ENCODE measurements at places on chromosomes 12 and 14.

- no peak for DNase-seq
These were observed 332.6 kb upstream of the TMPO start for GRCh38 chr12:98182821-98183220.

DNA sequence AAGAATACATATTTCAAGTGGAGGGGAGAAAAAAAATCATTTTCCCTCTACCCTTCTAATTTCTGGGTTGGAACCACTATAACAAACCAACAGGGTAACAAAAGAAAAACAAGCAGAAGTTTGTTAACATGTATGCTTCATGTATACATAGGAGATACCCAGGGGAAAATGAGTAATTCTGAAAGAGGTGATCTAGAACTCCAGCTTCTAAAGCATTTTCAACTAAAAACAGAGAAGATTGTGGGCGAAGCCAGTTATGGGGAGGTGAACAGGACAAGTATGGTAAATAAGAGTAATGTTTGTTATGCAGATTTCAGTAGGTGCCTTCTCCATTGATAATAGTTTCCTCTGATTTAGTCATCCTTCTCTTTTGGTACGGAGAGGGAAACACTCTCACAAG lies 16.7 kb downstream of the FNTB start:
- DNase-seq: no peak

GRCh38 chr12:103851127-103851526 lies 10.1 kb upstream of the NT5DC3 start:
- DNase-seq: no peak

DNA sequence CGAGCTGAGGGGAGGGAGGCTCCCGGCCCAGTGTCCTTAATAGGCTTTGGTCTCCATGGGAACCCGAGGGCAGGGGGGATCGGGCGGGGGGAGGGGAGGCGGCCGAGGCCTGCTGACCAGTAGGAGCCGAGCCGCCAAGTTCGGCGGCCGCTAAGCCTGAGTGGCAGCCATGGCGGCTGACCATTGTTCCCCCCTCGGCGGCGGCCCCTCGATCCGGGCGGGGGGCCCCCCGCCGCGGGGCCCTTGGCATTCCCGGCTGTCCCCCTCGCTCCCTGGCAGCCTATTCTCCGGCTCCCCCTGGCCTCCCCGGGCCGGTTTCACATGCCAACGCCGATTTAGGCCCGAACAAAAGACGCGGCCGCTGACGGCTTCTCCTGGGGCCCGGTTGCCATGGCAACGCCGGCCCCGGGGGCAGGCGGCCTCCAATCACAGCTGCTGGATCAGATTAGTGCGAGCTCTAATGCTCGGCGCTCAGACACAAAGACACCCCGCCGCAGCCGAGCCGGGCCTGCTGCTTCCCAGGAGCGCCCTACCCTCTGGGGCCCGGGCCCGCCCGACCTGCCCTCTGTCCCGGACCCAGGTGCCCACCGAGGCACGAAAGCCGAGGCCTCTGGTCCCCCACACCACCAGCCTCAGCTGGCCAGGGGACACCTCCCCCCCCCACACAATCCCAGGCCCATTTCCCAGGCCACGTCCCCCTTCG lies 7.3 kb downstream of the MSI1 start:
- no peak for DNase-seq

DNA sequence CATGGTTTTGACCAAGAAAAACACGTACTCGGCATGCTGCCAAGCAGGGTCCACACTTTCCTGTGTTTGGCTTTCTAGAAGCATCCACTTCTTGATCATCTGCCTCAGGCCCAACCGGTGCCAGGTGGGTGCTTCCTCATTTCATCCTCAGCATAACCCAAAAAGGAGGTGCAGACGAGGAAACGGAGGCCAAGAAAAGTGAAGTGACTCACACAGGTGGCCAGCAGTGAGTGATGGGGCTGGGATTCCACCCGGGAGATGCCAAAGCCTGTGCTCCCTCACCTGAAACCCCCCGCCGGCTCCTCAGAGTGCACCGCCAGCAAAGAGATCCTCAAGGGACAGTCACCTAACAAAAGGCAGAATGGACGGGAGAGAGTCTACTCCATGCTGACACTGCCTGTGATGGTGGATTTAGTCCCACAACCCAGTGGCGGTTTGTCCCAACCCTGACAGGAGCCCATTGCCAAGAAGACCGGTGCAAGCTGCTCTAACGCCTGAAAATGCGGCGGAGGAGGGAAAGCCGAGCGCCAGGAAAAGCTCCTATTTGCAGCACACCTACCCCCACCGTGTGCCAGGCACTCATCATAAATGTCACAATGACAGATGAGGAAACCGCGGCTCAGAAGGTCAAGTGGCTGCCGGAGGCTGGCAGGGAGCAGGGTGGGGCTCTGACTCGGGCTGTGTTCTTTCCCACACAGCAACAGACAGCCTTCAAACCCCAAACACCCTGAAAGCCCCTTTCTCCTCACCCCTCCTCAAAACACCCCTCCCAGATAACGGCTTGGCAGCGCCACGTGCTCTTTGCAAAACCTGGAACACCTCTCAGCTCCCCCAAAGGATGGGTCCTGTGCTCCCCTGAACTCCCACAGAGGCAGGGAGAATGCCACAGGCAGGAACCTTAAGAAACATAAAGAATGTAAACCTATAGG lies 18.8 kb downstream of the BCL11B start:
- DNase-seq: no peak

DNA sequence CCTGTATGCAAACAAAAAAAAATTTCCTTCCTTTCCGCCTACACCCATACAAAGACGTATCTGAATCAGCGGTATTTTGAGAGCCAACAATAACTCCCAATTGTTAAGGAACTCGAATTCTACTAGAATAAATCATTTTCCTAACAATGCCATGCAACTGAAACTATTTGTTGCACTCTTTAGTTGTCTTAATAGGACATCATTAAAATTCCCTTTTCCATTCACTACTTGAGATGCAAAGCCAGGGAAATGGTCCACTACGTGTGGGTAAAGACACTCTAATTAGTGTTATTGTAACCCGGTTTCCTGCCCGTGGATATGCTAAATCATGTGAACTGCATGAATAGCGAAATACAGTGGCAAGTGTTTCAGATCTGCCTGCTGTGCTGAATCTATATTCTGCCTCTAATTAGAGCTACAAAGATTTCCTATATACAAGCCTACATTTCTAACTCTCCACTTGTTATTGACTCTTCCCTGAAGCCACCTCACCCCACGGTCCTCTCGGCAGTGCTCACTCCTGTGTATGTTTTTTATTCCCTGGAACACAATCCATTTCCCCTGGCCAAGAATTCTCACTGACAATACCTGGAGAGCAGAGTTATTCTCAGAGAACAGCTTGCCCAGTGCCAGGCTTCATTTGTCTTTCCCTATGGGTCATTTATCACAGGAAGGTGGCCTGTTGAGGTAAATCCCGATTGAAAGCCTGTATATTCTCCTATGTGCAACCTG lies 168.3 kb downstream of the PAWR start:
- no peak for DNase-seq

DNA sequence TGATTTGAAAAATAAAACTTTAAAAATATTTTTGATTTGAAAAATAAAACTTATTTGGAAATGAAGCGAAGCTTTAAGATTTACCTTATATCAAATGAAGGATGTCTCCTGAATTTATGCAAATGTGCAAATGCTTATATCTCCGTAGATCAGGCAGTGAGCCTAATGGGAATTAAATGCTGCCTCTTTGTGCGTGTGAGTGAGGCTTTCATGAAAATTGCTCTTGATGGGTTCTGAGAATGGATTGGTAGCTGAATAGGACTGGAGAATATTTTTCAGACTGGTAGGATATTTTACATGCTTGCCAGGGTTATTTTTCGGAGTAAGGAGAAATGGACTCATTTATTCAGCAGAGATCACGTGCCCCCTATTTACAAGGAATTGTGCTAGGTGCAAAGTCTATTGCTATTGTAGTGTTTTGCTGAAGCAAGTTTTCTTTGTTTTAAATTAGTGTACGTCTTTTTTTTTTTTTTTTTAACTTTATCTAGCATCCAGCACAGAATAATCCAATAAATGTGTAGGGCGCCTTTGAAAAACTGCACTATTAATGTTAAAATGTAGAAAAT lies 2.4 kb downstream of the VRK1 start:
- DNase-seq: no peak

DNA sequence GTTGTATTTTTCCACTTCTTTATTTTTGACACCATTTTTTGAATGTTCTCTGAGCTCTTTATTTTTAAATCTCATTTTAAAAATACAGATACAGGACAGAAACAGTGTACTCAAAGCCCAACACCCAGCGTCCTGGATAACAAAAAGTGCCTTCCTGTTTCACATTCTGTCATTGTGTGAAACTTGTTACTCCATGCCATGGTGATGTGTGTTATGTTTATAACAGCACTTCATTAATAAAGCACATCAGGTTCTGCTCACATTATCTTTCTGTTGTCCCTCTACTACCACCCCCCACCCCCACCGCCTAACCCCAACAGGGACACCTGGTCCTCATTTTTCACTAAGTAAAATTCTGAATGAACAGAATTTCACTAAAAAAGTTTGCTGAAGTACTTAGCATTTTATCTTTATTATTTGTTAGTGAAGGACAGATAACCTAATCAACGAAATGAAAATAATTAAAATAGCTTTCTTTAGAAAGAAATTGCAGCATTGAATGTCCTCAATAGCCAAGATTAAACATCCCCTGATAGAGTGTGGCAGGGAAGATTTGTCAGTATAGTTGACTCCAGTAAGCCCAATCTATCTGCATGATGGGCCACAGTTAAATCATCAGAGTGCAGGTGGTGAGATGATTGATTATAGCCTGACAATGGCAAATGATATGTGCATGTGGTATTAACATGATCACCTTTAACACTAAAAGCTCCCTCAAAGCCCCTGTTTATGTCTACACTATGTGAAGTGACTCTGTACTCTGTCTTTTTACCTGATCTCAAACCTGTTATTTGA lies 153.9 kb downstream of the ACSS3 start:
- DNase-seq: no peak

DNA sequence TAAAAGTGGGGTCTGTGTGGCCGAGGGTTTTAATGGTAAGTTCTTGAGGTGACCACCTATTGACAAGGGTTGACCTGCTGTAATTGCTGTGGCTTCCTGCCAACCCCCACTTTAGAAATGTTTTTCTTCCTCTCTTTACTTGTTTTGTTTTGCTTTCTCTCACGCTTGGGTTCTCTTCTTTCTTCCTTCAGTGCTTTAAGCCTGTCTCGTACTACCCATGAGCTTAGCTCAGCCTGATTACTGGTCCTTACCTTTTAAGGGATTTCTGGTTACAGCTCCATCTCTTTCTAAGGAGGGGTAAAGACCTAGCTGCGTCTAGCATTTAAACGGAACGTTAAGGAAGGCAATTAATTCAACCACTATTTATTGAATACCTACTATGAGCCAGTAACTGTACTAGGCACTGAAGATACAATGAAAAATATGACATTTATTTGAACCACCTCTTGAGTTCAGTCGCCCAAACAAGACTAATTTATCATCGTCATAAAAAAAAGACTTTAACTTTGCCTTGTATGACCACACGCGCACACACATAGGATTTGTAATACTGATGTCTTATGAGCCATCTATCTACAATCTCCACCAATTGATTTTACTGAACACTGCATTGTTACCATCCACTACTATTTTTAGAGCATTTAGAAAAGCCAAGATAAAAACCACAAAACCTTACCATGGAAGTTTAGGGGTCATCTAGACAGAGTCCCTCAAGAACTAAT lies 888 bp upstream of the PPP1R12A start:
- no peak for DNase-seq

DNA sequence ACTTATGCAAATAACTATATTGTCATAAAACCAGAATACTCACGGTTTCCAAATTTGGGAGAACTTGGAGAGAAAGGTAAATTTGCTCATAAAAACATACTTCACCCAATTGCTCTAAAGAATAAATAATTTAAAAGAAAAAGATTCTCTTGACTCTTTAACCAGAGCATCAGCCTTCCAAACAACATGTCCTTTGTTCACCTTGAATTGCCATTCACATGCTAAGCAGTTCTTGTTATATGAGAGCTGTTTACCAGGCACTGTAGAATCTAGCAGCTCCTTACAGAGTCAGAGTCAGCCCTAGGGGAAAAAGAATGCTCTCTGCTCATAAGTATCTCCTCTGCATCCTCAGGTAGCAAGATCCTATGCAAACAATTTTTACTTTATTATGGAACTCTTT lies 10.2 kb downstream of the SLCO1A2 start:
- no peak for DNase-seq

DNA sequence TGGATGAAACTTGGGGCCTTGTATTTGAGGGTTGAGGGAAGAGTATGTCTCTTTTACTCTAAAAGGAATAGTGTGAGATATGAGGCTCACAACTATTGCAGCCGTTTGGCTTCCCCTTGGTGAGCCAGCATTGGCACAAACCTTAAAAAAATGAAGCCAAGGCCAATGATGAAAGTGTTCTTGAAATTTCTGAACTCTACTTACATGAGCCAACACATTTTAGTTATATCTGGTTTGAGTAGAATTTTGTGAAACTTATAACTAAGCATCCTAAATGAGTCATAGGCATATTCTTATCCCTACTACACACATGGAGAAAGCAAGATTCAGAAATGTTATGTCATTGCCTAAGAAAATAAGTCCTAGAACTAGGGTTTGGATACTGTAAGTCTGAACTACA lies 55.3 kb upstream of the ACSS3 start:
- DNase-seq: no peak

- no peak for DNase-seq
These were observed 139.0 kb downstream of the BCL11B start for GRCh38 chr14:99132821-99133635.

DNA sequence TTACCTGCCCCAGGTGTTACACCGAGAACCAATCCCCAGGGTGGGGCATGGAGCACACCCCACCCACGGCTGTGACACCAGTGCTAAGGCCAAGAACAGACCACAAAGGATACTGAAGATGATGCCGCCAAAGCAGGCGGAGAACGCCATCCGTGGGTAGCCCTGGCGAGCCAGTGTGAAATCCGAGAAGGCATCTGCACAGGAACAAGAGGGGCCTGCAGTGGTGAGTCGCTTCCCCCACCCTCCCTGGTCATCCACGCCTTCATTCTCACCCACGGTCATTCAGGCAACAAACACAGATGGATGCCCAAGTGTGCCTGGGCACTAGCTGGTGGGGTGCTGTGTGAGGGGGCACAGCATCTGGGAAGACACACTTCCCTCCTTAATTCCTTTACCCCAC lies 28.5 kb downstream of the SLC8B1 start:
- DNase-seq: no peak

GRCh38 chr14:38224338-38224737 lies 16.6 kb downstream of the SSTR1 start:
- no peak for DNase-seq

DNA sequence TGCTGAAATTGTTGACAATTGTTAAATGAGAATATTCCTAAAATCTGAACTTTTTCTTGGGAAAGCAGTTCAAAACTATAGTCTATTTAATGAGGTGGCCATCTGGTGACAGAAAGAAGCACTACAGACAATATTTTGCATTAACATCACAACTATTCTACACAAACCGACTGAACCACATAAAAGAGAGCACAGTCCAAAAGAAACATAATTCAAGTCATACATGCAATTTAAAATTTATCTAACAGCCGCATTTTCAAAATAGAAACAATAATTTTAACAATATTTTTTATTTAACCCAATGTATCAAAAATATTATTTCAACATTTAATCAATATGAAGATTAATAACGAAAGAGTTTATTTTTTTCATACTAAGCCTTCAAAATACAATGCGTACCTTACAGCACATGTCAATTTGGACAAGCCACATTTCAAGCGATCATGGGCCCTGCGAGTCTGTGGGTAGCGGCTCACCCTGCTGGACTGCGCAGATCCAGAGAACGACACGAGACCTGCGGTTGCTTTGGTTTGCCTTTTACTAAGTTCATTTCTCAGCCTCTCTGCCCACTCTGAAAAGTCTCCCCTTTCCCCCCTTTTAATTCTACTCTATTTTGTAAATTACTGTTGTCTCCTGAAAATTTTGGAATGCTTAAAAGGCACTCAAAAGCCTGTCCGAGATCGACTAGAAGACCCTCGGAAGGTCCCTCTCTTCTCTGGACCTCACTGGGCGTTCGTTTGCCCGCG lies 947 bp upstream of the LRRC9 start:
- DNase-seq: no peak
